AG08396 (cell line): ENCODE measurements at places on chromosomes 4 and X.

GRCh38 chr4:6795821-6796220 is 13.3 kb downstream of the KIAA0232 start:
- no peak for DNase-seq

DNA sequence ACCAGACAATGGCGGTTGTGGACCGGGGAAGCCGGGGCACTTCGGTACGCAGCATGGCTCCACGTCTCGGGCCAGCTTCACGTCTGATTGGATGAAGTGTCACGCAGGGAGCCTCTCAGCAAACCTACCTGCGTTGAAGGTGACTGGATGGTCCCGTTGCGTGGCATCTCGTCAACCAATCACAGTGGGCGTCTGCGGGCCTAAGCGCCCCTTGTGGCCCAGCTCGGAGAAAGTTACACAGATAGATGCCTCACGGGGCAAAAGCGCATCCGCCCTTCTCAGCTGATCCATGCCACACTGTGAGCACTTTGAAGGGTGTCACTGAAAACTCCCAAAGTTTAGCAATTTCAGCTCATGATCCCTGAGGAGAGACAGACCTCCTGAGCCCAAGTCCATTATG is at the start of gene H2BW1:
TSS of gene H2BW1 (minus strand) at position 103 of the 400 bp plus-strand sequence. CDS start 132 bp downstream, outside the sequence.
- no peak for DNase-seq

- DNase-seq = no peak
Observed at GRCh38 chrX:49270249-49270921, 792 bp downstream of the PPP1R3F start.

DNA sequence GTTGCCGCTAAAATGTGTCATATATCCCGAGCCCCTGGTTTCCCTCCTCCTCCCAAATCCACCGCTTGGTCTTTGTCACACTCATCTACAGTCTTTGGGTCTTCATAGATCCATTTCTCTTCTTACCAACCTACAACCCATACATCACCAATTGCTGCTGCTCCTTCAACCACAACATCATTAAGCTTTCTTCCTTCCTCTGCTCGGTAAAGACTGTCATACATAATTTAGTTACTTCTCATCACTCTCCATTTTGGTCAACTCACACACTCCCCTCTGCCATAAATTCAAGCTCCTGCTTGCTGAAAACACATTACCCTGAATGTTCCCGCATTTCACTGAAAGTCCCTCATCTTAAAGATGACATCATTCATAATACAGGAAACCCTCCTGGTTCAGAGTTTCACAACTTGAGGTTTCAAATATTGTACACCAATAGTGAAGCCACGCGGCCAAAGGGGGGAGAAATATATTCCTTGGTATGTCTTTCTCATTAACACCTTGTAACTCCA is 1.7 kb upstream of the DCTD start:
- no peak for DNase-seq

DNA sequence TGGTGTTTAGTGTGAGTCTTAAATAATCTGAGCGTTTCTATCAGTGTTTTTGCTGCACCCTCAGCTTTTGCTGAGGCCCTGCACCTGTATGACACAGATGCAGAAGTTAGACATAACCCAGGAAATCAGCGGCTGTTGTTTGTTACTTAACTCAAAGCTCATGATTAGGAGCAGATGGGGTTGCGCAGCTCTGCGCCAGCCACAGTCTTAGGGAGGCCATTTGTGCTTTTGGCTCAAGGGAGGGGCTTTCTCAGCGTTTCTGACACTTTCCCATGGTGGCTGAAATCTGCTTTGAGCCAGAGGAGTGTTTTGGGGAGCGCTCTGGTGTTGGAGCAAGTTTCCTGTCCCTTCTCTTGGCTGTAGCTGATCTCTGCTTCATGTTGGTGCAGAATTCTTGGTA is 433.8 kb downstream of the NAF1 start:
- no peak for DNase-seq

DNA sequence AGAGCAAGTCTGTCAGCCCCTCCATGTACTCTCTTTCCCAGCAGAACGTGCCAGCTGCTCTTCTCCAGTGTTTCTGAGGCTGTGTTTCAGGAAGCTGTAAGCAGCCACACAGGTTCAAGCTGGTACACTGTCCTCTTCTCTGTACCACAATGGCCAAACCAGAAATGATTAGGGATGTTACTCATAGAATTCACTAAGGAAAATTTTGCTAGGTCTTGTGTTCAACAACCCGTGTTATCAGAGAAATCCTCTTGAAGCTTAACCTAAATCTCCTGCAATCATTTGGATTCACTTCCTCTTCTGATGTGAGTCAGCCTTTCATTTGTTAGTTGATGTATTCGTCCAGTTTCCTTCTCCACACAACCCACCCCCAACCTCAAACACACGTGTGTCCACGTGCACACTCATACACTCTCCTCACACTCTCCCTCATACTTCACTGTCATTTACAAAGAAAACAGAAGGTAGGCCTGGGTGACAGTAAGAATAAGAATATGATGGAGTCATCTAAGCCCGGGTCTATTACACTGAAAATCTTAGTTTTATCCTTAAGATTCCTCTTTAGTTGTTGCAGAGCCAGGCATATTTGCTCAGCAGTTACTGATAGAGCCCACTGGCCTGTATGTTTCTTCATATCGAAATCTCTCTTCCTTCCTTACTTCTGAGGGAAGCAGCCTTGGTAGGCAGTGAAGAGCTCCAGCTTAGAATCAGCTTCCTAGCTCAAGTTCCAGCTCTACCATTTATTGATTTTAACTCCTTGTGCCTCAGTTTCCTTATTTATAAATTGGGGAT is 63.4 kb downstream of the DCUN1D4 start:
- DNase-seq = no peak

DNA sequence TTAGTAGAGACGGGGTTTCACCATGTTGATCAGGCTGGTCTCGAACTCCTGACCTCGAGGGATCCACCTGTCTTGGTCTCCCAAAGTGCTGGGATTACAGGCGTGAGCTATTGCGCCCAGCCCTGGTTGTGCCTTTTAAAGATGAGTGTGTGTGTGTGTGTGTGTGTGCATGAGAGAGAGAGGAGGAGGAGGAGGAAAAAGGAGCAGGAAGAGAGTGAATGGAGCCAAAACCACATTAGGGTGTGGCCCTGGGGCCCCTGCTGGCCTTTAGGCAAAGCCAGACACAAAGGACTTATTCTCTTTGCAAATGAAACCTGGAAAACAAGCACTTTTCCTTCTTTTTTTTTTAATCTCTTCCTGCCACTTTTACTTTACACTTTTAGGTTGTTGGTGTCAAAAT is 48.2 kb upstream of the KLF3 start:
- no peak for DNase-seq

GRCh38 chr4:73707918-73708577 is 32.3 kb upstream of the CXCL8 start:
- peak; percentile 45 for DNase-seq

DNA sequence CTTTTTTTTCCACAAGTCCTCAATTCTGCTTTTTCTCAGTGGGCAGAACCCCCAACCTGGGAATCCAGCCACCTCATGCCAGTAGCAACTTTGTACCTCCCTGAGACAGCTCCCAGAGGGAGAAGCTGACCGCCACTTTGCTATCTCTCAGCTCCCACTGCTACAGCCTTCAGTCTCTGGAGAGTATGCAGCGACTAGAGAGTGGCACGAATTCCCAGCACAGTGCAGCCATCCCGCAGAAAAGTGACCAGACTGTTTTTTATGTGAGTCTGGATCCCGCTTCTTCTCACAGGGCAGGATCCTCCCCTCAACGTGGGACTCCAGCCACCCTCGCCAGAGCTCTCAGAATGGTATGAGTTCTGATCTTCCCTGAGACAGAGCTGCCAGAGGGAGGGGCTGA is 1234.6 kb downstream of the FAM133A start:
- no peak for DNase-seq

DNA sequence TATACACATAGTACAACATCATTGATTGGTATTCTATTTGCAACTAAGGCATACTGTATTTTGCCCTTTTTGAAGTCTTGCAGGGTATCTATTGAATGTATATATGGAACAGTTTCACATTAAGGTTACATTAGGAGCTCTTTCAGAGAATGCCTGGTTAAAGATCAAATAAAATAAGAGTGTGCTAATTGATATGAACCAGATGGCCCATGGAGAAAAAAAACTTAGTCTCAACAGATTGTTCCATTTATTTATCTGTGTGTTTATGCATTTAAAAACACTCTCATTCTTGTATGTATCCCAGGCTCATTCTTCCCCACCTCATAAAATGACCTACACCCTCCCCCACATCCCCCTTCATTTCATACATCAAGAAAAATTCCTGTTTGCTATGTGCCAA is 35.2 kb upstream of the GRIA2 start:
- DNase-seq = no peak

DNA sequence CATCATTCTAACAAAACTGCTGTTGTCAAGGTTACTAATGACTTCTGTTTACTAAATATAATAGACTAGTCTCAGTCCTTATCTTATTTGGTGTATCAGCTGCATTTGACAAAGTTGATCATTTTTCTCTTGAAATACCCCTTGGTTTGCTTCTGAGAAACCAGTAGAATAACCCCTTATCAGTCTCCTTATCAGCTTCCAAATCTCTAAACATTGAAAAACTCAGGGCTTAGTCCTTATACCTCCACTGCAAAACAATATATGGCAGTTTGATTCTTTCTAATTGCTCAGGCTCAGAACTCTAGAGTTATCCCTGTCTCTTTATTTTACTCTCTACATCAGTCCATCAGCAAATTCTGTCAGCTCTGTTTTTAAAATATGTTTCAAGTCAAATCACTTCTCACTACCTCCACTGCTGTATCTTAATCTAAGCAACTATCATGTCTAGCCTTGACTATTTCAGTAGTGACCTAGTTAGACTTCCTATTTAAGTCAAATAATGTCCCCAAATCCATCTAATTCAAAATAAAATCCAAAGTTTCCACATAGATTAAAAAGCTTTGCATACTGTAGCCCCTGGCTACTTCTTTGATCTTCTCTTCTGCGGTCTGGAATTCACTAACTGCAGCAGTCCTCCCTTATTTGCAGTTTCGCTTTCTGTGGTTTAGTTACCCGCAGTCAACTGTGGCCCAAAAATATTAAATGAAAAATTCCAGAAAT is 87.1 kb upstream of the NPNT start:
- no peak for DNase-seq

- peak; percentile 67 for DNase-seq
Observed at GRCh38 chrX:39736216-39737211, 361.2 kb downstream of the BCOR start.

GRCh38 chr4:18608908-18609533 is 587.5 kb upstream of the LCORL start:
- DNase-seq = no peak

DNA sequence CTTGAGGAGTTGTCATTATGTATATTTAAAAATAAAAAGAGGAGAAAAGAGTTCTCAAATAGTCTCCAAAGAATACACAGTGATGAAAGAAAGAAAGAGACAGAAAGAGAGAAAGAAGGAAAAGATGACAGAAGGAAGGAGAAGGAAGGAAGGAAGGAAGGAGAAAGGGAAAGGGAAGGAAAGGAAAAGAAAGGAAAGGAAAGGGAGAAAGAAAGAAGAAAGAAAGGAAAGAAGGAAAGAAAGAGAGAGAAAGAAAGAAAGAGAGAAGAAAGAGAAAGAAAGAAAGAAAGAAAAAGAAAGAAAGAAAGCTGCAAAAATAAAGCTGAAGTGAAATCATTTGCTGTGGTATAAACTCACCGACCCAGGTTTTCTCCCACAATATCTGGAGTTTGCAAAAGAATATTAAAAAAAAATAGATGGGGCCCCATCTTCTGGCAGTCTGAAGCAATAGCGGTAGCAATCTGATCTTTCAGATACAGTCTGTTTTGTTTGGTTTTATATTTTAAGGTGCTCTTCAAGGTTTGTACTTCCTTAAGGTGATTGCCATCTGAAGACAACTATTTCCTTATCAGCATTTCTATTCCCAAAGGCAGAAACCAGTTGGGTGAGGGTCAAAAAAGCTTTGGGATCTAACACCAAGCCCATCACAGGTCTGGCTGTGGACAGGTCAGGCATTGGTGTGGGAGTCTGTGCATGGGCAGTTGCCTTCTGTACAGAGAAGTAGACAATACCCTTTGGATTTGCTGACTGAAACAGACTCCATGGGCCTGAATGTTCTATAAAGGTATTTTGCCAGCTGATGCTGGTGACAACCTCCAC is 160.4 kb downstream of the CPEB2 start:
- peak; percentile 31 for DNase-seq

DNA sequence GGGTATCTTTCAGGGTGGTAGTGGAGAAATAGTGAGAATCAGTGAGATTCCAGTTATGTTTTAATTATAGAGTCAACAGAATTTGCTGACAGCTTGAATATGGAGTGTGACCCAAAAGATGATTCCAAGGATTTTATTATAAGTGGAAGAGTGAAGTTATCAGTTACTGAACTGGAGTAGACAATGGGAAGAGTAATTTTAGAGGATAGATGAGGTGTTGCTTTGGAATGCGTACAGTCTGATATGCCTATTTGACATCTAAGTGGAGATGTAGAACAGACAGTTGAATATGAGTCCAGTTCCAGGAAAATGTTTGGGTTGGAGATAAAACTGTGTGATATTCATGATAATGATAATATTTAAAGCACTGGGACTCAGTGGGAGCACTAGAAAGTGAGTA is 174.2 kb downstream of the MAPK10 start:
- DNase-seq = no peak

GRCh38 chr4:8176547-8177399 is 18.2 kb upstream of the ABLIM2 start:
- peak; percentile 74 for DNase-seq

GRCh38 chr4:155693015-155693663 is 26.5 kb downstream of the GUCY1A1 start:
- DNase-seq = no peak

DNA sequence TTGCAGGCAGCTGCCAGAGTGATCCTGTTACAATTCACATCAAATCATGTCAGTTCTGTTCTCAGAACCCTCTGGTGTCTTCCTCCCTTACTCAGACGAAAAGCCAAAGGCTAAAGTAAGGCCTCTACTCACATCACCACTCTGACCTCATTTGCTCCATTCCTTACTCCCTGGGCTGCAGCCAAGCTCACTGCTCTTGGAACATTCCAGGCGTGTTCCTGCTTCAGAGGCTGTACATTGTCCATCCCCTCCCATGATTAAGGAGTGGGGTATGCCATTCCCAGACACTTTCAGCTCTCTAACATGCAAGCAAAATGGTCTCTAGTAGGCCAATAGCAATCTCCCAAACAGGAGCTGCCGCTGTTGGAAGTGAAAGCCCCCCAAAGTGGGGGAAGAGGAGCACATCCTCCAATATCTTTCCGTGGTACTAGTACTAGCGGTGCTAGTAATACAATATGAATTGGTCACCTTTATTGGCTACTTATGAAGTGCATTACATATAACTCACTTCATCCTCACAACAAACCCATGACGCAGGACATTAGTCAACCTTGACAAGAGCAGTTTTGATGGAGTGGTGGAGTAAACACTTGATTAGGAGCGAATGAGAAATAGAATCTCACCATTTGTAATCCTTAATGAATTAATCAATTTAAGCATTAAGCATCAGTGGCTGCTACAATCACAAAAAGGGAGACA is 15.0 kb downstream of the GAB3 start:
- peak; percentile 49 for DNase-seq

DNA sequence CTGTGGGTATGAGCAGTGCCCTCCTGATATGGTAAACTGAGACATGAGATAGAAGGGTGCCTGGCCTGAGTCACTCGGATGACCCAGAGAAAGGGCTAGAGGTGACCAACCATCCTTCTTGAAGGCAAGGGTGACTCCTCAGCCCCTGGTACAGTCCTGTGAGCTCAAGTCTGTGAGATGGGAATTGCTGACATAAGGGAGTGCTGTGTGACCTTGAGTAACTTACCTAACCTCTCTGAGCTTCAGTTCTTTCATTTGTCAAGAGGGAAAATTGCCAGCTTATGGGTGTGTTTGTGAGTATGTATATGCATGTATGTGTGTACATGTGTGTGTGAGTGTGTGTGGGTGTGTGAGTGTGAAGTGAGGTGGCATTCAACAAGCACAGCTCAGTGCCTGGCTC is 210.4 kb upstream of the PSAPL1 start:
- no peak for DNase-seq
